Epithelial cell of proximal tubule (primary cell): ENCODE measurements at places on chromosomes 13 and 19. TPM values are rescaled to one million over a fixed set of nuclear protein-coding genes. Genes with fewer than 3 reads are reported as not detected.
A peak's percentile ranks its signal among the peaks of the same experiment; 100 is the strongest.

DNA sequence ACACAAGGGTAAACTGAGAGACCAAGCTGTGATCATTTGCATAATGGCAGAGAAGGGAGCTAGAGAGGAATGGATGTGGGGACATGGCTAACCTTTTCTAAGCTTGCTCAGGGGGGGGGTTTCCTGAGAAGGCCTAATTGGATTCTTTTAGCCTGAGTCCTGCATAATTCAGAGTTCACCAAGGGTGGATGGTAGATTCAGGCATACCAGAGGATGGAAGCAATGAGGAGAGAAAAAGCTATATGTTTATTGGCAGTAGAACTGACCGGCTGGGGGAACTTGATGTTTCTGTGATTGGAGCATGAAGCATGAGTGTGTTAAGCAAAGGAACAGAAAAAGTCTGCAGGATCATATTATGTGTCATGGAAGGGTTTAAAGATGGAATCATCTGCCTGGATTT, 65.9 kb upstream of the KLF12 start:
- peak; percentile 20 for DNase-seq

- no peak for DNase-seq
These were observed 18.4 kb downstream of the NFIX start for GRCh38 chr19:13013649-13014048.

DNA sequence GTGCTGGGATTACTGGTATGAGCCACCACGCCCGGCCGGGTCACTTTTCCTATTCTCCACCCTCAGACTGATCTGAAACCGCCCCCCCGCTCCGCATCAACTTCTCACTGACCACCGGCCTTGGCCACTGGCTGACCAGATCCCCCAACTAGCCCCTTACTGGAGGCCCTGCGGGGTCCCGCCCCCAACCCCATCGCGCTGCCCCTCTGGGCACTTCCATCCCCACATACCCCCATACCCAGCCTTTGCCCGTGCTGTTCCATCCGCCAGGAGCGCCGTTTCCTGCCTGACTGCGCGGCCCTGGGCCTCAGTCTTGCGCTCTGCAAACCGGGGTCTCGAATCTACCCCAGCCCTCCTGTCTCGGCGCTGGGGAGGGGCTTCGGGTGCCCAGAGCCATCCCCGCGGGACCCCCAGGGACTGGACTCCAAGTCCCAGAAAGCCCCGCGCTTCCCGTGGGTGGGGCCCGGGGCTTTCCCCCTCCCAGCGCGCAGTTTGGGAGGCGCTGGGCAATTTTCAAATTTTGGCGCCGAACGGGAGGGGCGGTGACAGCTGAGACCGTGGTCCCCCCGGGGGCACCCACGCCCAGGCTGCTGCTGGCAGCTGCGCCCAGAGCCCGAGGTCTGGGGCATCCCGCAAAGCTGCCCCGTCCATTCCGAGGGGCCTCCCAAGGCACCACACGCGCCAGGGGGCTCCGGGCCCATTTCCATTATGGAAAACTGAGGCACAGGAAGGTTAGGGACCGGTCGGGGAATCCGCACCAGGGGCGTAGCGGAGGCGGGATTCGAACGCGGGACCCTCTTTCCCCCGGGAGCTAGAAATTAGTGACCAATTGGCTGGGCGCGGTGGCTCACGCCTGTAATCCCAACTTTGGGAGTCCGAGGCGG, 5.2 kb upstream of the LMNB2 start:
- no peak for DNase-seq

DNA sequence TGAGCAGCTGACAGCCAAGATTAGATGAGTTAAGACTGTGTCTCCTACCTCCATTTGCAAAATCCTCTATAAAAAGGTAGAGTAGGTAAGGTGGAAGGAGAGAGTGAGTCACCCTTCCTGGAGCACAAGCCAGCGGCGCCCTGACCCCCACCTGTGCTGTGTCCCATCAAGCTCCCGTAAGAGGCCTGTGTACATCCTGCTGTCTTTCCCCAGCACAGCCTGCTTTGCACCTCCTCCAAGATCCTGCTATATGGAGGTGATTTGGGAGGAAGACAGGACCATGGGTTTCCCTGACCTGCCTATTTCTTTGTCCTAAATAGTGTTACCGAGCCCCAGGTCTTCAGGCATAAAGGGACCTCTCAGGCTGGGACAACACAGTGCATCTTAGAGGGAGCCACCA, 62.3 kb upstream of the UQCRFS1 start:
- DNase-seq = no peak

- DNase-seq = no peak
These were observed 16.6 kb upstream of the SLC25A30 start for GRCh38 chr13:45434556-45435371.

DNA sequence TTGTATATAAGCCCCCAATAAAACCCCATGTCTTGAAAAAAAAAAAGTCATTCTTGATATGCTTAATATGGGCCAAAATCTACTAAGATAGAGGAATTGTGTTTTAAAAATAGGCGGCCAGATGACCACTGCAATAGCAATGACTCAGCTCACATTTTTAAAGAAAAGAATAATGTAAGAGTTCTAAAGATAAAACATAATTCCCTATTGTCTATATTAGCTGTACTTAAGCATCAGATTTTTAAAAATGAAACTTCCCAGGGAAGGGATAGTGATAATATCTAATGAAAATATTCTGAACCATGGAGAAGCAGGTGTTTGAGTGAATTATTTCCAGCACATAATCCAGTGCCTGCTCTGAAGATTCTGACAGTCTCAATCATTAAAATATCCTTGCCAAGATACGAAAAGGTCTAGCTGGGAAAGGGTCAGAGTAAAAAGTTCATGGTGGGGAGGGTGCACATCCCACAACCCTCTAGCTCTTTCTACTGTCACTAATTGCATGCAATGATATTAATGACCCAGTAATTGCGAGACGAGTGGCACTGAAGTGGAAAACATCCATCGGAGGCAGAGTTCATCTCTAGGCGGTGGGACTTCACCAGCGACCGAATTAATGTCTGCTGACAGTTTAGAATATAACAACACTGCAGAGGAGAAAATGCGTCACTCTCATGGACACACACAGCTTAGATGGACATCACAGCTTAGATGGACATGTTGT, 31.6 kb downstream of the EFNB2 start:
- DNase-seq = no peak

DNA sequence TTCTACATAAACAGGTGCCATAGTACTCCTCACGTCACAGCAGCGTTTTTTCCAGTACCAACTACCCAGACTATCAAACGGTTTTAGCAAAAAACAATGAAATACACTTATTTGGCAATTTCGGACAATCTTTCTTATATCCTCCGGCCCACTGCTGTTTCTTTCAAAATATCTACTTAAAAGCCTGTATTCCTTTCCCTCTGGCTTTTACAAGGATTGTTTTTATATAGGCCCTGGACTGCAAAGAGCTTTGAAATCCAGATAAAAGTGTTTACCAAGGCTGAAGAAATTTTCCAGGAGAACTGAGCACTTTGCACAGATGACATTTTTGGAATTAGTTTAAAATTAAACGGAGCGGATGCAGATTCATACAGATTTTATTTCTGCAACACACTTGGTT, 255.9 kb upstream of the STARD13 start:
- DNase-seq = no peak

DNA sequence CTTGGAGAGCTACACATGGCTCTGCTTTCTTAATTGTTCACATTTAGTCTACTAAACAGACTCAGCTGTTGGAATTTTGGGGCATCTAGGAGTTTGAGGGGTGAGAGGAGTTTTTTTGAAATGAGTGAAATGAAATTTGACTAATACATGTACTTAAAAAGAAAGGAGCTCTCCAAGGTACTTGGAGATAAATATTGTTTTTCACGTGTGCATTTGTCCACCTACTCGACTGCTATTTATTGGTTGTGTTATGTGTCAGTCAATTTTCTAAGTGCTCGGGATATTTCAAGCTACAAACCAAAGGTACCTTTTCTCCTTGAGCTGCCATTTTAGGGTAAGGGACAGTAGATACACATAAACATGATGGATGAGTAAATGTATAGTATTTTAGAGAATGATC, 697.0 kb downstream of the LIG4 start:
- DNase-seq = no peak

GRCh38 chr19:48635966-48636858, 967 bp downstream of the DBP start:
- no peak for DNase-seq

GRCh38 chr13:113118261-113119021, 4.2 kb upstream of the F10 start:
- DNase-seq = no peak

- no peak for DNase-seq
These were observed 240.5 kb downstream of the IRS2 start for GRCh38 chr13:109545931-109546330.

DNA sequence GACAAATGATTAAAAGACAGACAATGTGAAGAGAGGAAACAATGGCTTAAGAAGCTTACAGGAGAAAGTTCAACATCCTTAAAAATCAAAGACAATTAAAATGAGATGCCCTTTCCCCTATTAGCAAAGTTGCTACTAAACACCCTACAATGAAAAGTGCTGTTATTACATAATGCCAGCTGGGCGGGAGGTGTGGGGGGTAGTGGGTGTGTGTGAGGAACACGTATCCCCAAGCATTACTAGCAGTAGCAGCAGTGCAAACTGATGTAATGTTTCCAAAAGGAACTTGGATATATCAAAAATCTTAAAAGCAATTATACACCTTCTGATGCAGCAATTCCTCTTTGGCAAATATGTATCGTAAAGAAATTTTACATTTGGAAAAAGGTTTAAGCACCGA, 70.9 kb downstream of the PEG3 start:
- no peak for DNase-seq

GRCh38 chr13:25196971-25197370, 24.9 kb upstream of the AMER2 start:
- no peak for DNase-seq

DNA sequence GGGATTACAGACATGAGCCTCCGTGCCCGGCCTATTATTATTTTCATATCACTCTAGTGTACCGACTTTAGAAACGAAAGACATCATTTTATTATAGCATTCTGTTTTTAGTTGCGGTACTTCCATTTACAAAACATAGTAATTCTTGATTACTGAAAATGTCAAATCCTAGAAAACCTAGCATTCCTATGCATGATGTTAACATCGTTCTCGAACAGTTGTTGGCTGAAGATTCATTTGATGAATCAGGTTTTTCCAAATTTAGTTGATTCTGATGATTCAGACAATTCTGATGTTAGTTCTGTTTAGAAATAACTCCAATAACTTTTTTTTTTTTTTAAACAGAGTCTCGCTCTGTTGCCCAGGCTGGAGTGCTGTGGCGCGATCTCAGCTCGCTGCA, 11.5 kb upstream of the MTRF1 start:
- no peak for DNase-seq

DNA sequence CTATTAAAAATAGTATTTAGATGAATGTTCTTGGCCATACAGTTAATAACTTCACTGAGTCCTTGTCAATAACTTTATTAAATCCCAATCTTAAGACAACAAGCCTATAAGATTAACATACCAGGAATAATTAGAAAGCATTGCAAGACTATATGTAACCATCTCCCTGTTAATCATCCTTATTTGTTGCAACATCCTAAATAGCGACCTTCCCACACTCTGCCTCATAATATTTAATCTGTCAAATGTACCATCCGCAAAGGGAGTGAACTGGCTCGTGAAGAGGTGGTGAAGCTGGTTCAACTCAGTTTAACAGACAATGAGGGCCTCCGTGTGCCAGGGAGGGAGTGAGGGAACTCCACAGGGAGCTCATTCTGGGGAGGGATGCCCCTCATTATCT, 33.9 kb downstream of the KL start:
- DNase-seq = no peak

The KLK14 gene
- total RNA-seq = 0.17 TPM in 1 of 2 replicates, not detected in the other

The LRRC63 gene
- total RNA-seq = not detected in 2 replicates

The ANGPTL4 gene
- total RNA-seq = 16.6 and 82.0 TPM in 2 replicates

The SBK2 gene
- total RNA-seq = 0.58 and 2.9 TPM in 2 replicates

The RNF17 gene
- total RNA-seq = 0.65 and 1.8 TPM in 2 replicates
